ENCODE measurements at places on chromosomes 11 and 22.

- no peak for DNase-seq
These were observed 60.1 kb downstream of the ZNRF3 start for GRCh38 chr22:28943501-28943879.

DNA sequence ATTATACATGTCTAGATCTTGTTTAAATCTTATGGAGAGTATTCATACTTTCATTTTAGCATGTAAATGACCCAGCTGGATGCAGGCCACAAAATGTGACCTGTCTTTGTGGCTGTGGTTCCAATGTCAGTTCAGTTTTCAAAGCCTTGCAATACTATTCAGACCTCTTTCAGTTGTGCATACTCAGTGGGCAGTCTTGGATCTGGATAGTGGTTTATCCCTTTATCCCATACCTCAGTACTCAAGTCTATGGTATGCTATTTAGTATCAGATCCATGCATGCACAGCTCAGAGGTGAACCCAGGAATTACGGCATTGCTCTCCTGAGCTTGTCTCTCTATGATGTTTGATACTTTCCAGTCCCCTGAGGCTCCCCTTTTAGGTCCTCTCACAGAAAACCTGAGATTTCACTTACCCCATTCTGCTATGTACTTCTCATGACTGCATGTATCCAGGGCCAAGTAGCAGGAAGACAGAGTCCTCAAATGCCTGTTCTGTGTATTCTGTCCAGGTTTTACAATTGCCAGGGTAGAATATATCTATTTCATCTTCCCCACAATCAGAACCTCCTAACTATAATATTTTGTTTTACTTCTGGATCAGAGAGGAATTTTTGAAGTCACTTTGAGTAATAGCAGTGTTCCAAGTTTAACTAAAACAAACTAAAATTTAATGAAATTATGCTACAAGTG is 6.9 kb upstream of the P4HA3 start:
- DNase-seq = no peak

- DNase-seq = no peak
These were observed 54.5 kb upstream of the ZBTB44 start for GRCh38 chr11:130369141-130369691.

DNA sequence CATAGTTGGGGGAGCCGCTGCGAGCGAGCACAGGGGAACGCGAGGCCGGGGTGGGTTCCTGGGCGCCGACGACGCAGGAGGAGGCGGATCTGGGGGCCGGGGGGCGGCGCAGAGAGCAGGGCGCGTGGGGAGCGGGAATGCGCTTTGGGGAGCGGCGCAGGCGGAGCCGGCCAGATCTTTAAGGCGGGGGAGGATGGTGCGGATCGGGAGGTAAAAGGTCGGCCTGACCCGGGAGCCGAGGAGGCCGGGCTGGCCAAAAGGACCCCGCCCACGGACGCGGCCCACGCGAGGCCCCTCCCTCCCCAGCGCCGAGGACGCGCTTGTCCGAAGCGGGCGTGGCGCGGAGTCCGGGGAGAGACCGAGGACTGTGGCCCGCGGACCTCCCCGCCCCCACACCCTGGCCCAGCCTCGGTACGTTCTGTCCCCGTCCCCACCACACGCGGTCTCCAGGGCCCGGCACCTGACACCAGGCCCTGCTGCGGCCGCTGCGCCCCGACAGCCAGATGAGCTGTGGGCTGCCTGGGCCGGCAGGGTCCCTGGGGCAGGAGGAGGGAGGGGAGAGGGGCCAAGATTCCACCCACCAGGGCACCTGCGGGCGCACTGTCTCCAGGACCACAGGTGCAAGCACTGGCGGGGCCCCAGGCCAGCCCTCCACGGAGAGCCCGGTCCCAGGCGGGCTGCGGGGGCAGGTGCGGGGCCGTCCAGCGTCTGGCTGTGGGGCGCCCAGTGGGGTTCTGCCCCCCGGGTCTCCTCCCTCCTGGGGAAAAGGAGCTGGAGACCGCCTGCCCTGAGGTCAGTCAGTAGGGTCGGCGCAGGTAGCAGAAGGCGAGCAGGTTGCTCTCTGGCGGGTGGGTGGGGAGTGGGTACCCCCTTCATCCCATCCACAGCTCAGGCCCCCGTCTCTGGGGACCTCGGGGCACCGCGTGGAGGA is 10.9 kb downstream of the PIM3 start:
- no peak for DNase-seq

DNA sequence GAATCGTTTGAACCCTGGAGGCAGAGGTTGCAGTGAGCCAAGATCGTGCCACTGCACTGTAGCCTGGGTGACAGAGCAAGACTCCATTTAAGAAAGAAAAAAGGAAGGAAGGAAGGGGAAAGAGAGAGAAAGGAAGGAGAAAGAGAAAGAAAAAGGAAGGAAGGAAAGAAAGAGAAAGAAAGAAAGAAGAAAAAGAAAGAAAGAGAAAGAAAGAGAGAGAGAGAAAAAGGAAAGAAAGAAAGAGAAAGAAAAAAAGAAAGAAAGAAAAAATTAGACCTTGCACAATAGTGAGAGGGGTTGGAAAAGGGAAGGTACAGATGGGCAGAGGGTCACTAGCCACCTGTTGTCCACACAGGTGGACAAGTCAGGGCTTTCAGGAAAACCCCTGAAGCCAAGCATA is 57.6 kb upstream of the RTL6 start:
- DNase-seq = no peak

DNA sequence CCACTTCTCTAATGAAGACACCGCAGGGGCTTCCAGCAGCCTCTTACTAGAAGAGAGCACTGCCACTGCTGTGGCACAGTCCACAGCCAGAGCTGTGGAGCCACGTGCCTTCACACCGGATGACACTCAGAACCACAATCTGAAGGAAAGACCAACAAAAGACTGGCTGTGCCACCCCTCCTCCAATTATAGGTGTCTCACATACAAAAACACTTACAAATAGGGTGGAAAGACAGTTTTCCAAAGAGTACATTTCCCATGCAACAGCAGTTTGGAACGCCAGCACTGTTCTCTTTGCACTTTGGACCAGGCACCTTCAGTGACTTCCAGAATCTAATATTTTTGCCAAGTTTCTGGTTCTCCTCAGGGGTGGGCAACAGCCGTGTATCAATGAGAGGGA is 38.0 kb upstream of the SLC25A1 start:
- no peak for DNase-seq

DNA sequence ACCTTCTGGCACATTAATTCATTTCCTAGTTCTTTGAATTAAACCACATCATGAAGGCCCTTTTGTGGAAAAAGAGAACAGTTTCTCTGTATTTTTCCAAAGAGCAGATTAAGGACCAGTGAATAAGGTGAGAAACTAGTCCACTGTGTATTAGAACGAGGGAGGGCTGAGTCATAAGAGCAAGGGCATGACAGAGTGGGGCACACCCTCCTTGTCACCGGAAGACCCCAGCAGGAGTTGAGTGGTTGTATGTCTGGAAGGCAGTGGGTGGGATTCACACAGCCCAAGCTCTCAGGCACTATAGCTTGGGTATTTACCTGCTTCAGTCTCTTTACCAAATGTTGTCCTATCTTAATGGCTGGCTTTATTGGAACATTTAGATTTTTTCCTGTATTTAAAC is 86.8 kb downstream of the BMAL1 start:
- DNase-seq = no peak

All from SW 1271 (cell line).